Fibroblast of villous mesenchyme (primary cell): ENCODE measurements at places on chromosomes 1 and 21. TPM values are rescaled to one million over a fixed set of nuclear protein-coding genes. Genes with fewer than 3 reads are reported as not detected.

The FMO5 gene
- total RNA-seq = 0.43 and 1.3 TPM in 2 replicates

The TSPAN2 gene
- under 0.01 and 0.97 TPM in 2 replicates for total RNA-seq

The C1orf174 gene
- 25.4 and 31.1 TPM in 2 replicates for total RNA-seq

The C1QB gene
- total RNA-seq = not detected in 2 replicates

The KCNE1 gene
- under 0.01 and 0.64 TPM in 2 replicates for total RNA-seq

The AADACL3 gene
- total RNA-seq = not detected in 2 replicates

The AMPD2 gene
- total RNA-seq = 90.5 and 107 TPM in 2 replicates

The MAP1LC3C gene
- under 0.01 TPM in 2 replicates for total RNA-seq

The KDM5B gene
- total RNA-seq = 112 and 138 TPM in 2 replicates

The GJB4 gene
- not detected in 2 replicates for total RNA-seq

The THEMIS2 gene
- total RNA-seq = 3.0 and 6.4 TPM in 2 replicates

The PLA2G2A gene
- total RNA-seq = not detected in 2 replicates

The LHX8 gene
- under 0.01 TPM in 1 of 2 replicates, not detected in the other for total RNA-seq

The DNAI4 gene
- 3.5 and 9.9 TPM in 2 replicates for total RNA-seq

The MYOG gene
- total RNA-seq = not detected in 2 replicates

The KIF26B gene
- total RNA-seq = 12.1 and 66.0 TPM in 2 replicates

The MLLT11 gene
- total RNA-seq = 8.1 and 9.1 TPM in 2 replicates

The CD5L gene
- not detected in 2 replicates for total RNA-seq

The RCAN3 gene
- total RNA-seq = 11.7 and 12.6 TPM in 2 replicates

The AADACL4 gene
- total RNA-seq = 0.43 TPM in 1 of 2 replicates, not detected in the other

The SLFNL1 gene
- total RNA-seq = under 0.01 and 0.64 TPM in 2 replicates

The CCDC185 gene
- total RNA-seq = not detected in 2 replicates

The RXFP4 gene
- total RNA-seq = not detected in 2 replicates

The NENF gene
- 26.8 and 36.7 TPM in 2 replicates for total RNA-seq

The SCAF4 gene
- 9.0 and 9.1 TPM in 2 replicates for total RNA-seq

The CRYZL1 gene
- 20.0 and 28.1 TPM in 2 replicates for total RNA-seq

The LCE1A gene
- not detected in 2 replicates for total RNA-seq

The BMP8B gene
- under 0.01 TPM in 1 of 2 replicates, not detected in the other for total RNA-seq

The KIRREL1 gene
- total RNA-seq = 120 TPM in 2 replicates

The KCNT2 gene
- 3.2 and 7.3 TPM in 2 replicates for total RNA-seq

The KRTAP8-1 gene
- not detected in 2 replicates for total RNA-seq

The ZCCHC17 gene
- 25.4 and 45.3 TPM in 2 replicates for total RNA-seq

The MAP3K7CL gene
- 20.7 and 49.3 TPM in 2 replicates for total RNA-seq

The OR10Z1 gene
- not detected in 2 replicates for total RNA-seq

The KCNN3 gene
- total RNA-seq = not detected in 2 replicates

The OR2G6 gene
- not detected in 2 replicates for total RNA-seq

The DSTYK gene
- 15.5 and 22.0 TPM in 2 replicates for total RNA-seq

The CHI3L2 gene
- not detected in 2 replicates for total RNA-seq

The FABP3 gene
- 54.8 and 89.9 TPM in 2 replicates for total RNA-seq

The CACNA1S gene
- total RNA-seq = not detected in 2 replicates

The THEM5 gene
- not detected in 2 replicates for total RNA-seq

The PTPN7 gene
- total RNA-seq = not detected in 2 replicates

The DDR2 gene
- 227 and 289 TPM in 2 replicates for total RNA-seq

The PLEKHA6 gene
- total RNA-seq = 2.9 and 3.9 TPM in 2 replicates

The SDE2 gene
- total RNA-seq = 22.2 and 31.5 TPM in 2 replicates

The PIK3C2B gene
- total RNA-seq = 7.3 and 8.4 TPM in 2 replicates
